ENCODE measurements at places on chromosomes 7 and 10.
A peak's percentile ranks its signal among the peaks of the same experiment; 100 is the strongest.

- no peak for DNase-seq
Observed at GRCh38 chr7:111183321-111183720, 92.4 kb downstream of the LRRN3 start.

DNA sequence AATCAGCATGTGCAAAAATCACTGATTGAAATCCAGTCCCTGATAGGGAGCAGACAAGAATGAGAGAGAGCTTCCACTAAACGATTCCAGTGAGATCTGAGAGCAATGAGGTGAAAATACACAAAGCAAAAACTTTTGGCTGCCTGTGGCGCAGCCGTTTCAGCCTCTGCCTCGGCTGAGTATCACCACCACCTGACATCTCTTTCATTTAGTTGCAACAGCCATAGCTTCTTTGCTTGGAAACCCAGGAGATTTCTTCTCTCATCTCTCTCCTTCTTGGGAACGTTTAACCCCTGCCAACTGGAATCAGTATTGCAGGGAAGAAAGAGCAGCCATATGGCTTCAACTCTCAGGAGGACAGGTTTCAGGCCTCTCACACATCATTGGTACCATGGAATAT is 237.3 kb upstream of the AGK start:
- DNase-seq = no peak

- no peak for DNase-seq
Observed at GRCh38 chr7:103123529-103123928, 25.4 kb downstream of the NAPEPLD start.

DNA sequence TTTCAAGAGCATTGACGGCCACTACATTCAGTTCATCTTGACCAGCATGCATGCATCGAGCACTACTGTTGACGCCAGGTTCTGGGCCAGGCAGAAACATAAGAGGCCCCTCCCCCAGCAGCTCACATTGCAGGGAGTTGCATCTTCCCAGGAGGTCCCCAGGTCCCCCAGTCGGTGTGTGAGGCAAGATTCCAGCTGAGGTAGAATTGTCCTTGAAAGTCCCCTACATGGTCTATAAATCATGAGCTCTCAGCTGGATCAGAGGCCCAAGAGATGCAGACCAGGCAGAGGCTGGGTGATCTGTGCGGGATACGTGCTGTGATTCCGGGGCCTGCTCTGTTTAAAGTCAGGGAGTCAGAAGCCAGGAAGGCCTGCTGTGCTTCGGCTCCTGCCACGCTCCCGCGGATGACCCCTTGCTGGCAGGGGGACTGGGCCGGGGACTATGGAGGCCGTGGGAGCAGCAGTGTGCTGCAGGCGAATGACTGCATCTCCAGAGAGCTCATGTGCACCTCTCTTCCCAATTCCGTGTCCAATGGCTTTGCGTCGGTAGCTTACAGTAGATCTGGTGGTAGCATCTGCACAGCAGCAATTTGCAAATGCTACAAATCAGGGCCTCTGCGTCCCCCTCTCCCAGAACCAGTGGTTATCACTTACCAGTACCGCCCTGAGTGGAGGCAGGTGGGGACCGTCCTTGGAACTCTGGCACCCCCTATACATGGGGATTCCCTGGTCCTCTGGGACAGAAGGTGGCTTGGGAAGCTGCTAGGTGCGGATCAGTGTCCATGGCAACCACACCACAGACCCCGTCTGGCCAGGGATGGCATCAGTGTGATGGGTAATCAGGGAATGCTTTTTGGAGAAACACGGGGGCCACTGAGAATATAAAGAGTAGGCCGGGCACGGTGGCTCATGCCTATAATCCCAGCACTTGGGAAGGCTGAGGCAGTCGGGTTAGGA is 93.6 kb downstream of the RGS10 start:
- DNase-seq = no peak

DNA sequence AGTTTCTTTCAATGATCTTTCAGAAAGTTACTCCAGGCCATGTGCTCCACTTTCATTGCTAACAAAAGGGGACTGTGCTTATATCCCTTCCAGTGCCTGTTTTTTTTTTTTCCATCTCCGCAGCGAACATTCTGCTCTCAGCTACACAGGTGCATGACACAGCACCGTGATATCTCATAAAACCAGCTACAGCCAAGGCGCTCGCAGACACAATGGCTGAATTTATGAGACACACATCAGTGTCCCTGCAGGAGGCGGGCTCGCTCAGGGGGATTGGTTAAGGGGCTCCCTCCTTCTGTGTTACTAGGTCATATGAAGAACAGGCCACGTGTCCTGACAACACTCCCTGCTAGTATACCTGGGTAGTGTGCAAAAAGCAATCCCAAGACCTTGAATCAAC is 245.5 kb downstream of the SKAP2 start:
- DNase-seq = no peak

GRCh38 chr10:133324198-133324792 is 12.4 kb downstream of the CALY start:
- DNase-seq = peak; percentile 77

GRCh38 chr7:251446-252175 is 38.4 kb upstream of the FOXL3 start:
- no peak for DNase-seq

DNA sequence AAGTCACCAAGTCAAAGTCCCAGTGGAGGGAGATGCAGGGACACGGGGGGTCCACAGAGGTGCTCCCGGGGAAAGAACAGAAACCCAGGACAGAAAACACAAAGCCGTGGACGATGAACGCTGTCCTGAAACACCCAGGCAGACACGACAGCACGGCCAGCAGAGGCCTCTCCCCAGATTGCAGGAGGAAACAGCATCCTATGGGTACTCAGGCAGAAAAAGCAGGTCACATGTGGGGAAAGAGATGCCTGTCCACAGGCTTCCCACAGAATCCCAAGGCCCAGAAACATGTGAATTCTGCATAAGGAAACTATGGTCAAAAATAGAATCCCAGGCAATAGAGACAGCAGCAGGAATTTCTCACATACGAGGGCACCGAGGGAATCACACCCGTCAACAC is 53.6 kb upstream of the ADGRA1 start:
- DNase-seq = no peak

DNA sequence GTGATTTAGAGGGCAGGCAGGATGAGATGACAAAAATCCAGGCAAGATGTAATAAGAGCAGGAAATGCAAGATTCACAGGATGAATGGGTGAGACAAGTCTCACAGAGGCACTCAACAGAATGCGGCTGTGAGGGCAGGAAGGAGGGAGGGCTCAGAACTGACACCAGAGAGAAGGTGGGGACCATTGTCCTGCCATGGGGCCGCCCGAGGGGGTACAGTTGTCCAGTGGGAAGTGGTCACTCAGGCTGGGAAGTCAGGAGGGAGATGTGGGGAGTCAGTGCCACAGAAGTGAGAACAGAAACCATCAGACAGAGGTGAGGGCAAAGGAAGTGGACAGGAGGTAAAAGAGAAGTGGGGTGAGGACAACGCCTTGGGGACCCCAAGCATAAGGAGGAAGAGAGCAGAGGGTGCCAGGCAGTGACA is 8.9 kb downstream of the HIP1 start:
- DNase-seq = no peak

DNA sequence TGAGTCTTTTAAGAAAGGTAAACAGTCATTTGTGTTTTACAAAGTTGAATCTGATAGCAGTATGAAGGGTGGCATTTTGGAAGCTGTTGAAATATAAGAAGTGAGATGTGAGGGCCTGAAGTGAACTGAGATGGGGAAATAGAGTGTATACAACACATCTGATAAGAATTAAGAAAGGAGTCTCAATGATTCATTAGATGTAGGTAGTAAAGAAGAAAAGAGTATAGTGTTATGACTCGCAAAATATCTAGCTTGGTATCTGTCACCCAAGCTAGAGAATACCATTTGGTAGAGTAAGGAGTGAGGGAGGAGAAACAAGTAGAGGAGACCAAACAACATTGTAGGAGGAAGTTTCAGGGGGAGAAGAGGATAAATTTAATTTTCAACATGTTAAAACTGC is 5.3 kb downstream of the PTPN12 start:
- DNase-seq = no peak

- no peak for DNase-seq
Observed at GRCh38 chr7:6165521-6166320, 106.7 kb downstream of the CYTH3 start.

GRCh38 chr10:66927971-66928770 is 2.3 kb downstream of the LRRTM3 start:
- no peak for DNase-seq

DNA sequence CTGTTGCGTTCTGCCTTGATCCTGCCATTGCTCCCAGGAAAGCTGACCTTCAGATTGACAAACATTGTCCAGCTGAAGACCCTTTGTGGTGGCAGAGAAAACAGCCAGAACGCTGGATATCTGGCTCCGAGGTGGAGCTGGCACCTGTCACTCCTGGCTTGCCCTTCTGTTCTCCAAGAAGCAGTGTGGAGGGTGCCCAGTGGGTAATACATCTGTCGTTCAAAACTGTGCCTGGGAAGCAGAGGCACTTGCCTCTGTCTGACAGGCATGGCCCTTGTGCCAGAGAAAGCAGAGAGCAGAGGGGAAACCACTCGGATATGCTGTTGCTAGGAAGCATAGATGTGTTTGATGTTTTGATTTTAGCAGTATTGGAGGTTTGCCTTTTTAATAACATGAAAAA is 231.4 kb downstream of the BMPER start:
- DNase-seq = no peak

GRCh38 chr10:118309911-118310310 is 32.2 kb downstream of the FAM204A start:
- no peak for DNase-seq

GRCh38 chr7:152711444-152711944 is 35.6 kb upstream of the XRCC2 start:
- DNase-seq = no peak

- DNase-seq = no peak
Observed at GRCh38 chr7:42452356-42452755, 215.3 kb upstream of the GLI3 start.

GRCh38 chr7:50339990-50340500 is 35.5 kb downstream of the IKZF1 start:
- peak; percentile 78 for DNase-seq

GRCh38 chr10:122374859-122375678 is 561 bp downstream of the PLEKHA1 start:
- DNase-seq = peak; percentile 72

DNA sequence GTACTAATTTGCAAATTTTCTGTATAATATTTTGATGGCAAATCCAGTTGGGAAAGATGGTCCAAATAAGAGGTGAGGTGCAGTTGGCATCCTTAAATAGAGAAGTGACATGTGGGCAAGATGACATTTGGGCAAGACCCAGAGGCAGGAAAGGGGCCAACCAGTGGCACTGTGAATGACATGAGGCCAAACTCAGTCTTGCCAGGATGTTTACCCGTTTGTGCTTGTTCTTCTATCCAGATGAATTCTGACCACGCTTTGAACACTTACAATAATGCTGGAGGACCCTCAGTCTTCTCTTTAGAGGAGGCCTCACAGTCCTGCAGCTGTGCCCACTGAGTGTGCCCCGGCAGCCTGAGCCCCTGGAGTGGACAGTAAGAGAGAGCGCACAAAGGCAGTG is 45.1 kb downstream of the KCNMA1 start:
- DNase-seq = no peak

GRCh38 chr10:57300718-57301117 is 939.7 kb upstream of the ZWINT start:
- DNase-seq = no peak

GRCh38 chr10:46541017-46541661 is 15.3 kb downstream of the GPRIN2 start:
- DNase-seq = peak; percentile 29

GRCh38 chr10:68366600-68366999 is 33.9 kb upstream of the PBLD start:
- DNase-seq = no peak

DNA sequence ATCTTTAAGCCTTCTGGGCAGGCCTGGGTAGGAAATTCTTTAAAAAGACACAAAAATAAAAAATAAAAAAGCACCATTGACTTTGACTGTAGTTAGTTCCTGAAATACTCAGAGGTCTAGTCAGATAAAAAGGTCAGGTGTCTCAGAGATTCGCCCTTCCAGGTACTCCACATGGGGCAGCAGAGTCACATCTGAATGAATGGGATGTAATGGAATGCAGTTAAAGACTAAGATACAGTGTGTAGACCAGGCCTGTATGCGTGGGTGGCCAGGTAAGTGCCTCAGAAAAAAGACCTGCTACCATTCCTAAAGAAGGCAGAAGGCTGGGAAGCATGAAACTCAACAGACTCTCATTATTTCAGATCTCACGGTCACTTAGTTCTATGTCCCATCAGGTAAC is 68.6 kb upstream of the SEM1 start:
- no peak for DNase-seq

- DNase-seq = peak; percentile 34
Observed at GRCh38 chr7:65832281-65832680, 40.6 kb upstream of the VKORC1L1 start.

- no peak for DNase-seq
Observed at GRCh38 chr7:69126896-69127479, 471.3 kb upstream of the AUTS2 start.

- DNase-seq = no peak
Observed at GRCh38 chr7:78398576-78398975, 600.0 kb downstream of the PHTF2 start.

DNA sequence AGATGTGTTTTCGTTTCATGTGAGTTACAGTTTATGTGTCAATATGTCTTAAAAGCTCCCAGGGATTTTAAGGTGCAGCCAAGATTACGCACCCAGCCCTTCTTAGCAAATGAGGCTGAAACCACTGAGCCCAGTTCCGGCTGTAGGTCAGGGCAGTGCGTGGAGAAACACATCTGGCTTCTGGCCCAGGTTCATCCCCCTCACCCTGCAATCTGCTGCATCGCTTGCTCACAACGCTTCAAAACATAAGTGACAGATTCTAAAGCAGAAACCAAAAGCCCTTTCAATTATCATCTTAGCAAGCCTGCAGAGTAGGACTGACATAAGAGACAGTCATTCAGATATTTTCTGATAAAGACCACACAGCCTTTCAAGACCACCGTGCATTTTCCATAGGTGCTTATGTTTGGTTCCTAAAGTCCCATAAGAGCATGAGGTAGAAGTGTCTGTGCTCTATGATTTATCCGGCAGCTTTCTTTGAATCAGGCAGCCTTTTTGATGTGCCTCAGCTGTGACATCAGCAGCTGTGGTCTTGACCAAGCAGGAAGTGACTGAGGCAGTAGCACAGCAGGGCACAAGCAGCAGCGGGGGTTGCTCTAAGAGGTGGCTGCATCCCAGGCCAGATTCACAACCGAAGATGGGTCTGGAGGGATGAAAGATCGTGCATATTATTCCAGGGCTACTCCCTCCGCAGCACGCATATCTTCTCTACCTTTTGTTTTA is 72.1 kb upstream of the LYZL2 start:
- DNase-seq = peak; percentile 82

DNA sequence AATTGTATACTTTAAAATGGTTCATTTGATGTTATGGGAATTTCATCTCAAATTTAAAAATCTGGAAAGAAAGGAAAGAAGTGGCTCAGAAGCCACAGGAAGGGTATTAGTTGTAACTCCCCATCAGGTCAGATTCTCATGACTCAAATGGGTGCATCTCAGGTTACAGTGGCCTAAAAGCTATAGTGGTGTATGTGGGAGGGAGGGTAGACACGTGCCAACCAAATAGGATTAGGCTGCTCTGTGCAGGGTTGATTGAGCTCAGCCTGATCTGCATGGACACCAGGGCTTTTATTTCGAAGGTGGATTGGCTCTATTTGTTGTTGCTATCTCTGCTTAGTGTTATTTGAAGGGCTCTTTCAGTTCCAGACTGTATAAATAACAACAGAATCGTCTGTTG is 121.5 kb upstream of the PRR15 start:
- no peak for DNase-seq

GRCh38 chr7:156656598-156656997 is 16.0 kb downstream of the RNF32 start:
- DNase-seq = no peak

- DNase-seq = no peak
Observed at GRCh38 chr10:78916227-78916626, 152.5 kb upstream of the ZMIZ1 start.

Data from activated naive CD4-positive, alpha-beta T cell treated with anti-CD3 and anti-CD28 coated beads, Interleukin-2, amount 10 ng/mL, durations not matched to agents 7 days and 5 days (primary cell).